ENCODE measurements at places on chromosomes 1 and 21. TPM values are rescaled to one million over a fixed set of nuclear protein-coding genes. Genes with fewer than 3 reads are reported as not detected.

The FTCD gene
- total RNA-seq: 0.18 TPM

The GPX7 gene
- 23.5 TPM for total RNA-seq

The DUSP10 gene
- total RNA-seq: 20.5 TPM

- no peak for DNase-seq
Observed at GRCh38 chr1:51442198-51442597, 76.9 kb downstream of the EPS15 start.

- DNase-seq: no peak
Observed at GRCh38 chr1:11238311-11238710, 24.0 kb downstream of the MTOR start.

The LCE2C gene
- not detected for total RNA-seq

The TAS1R1 gene
- 0.08 TPM for total RNA-seq

The FABP3 gene
- not detected for total RNA-seq

The CHD1L gene
- total RNA-seq: 70.0 TPM

All from activated CD4-positive, alpha-beta memory T cell treated with anti-CD3 and anti-CD28 coated beads, Interleukin-2, amount 10 ng/mL, durations not matched to agents 7 days and 5 days (primary cell).